ENCODE measurements at places on chromosomes 7 and 10.

- no peak for DNase-seq
Measured at GRCh38 chr7:28773423-28774145, 184.5 kb downstream of the TRIL start.

DNA sequence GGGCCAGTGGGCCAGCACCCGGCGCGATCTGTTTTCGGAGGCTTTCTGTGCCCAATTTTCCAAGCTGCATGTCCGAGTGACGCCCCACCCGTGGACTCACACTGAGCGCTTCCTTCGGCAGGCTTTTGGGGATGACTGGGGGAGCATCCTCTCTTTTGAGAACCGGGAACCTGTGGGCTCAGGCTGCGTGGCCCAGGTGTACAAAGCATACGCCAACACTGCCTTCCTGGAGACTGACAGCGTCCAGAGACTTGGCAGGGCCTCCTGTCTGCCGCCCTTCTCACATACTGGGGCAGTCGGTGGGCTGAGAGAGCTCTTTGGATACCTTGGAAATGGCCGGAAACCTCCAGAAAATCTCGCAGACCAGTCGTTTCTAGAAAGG is 1.0 kb downstream of the ADCK2 start:
- DNase-seq = no peak

- DNase-seq = no peak
Measured at GRCh38 chr10:15427843-15428414, 56.8 kb upstream of the FAM171A1 start.

GRCh38 chr10:122445904-122446303 is 8.5 kb upstream of the ARMS2 start:
- DNase-seq = no peak

DNA sequence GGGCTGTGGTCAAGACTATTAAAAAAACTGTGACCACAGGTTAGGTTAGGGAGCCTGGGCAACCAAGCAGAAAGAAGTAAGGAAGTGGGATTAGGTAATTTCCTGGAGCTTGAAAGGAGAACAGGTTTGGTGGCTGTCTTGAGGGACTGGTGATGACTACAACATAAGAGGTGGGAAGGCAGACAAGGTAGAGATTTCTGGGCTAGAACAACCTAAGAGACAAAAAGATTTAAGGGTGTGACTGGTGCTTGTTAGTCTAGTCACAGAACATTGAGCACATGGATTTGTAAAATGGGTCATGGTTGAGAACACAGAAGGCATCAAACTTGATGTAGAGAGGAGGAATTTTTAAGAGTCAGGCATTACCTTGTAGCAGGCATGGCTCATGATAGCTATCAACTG is 123.7 kb upstream of the ASAH2 start:
- DNase-seq = no peak

DNA sequence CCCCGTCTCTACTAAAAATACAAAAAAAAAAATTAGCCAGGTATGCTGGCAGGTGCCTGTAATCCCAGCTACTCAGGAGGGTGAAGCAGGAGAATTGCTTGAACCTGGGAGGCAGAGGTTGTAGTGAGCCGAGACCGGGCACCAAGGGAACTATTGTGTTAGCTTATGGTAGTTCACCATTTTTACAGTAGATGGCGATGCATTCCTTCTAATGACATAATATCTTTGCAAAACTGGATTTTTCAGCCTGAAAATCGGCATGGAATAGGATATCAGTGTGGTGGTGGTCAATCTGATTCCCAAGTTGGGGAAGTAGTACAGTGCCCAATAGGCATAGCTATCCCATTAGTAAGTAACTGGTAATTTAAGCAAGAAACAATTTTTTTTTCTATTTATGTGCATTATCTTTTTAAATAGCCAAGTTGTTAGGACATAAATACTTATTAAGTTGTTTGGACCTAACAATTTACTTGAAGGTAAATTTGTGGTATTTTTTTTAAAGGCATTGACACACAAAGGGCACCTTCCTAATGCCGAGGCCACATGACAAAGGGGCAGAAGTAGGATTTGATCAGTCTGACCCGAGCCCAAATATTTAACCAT is 17.6 kb upstream of the IMPDH1 start:
- DNase-seq = no peak

- DNase-seq = no peak
Measured at GRCh38 chr7:127918130-127918529, 113.1 kb downstream of the LRRC4 start.

DNA sequence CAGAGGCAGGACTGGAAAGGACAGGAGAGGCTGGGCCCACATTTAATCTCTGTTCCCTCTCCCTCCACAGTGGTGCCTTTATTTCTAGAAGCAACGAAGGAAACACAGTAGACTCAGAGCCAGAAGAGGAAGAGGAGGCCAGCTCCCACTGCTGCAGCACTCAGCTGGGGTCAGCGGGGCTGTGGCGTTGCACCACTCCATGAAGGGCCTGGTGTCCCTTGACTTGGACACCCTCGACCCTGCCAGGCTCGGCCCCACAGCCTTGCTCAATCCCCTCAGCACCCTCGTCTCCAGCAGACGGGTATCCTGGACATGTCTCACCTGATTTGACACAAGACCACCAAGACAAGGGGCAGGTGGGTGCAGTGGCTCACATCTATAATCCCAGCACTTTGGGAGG is 38.8 kb downstream of the PRKAG2 start:
- DNase-seq = no peak

GRCh38 chr10:94803307-94803706 is 40.8 kb downstream of the CYP2C19 start:
- DNase-seq = no peak

DNA sequence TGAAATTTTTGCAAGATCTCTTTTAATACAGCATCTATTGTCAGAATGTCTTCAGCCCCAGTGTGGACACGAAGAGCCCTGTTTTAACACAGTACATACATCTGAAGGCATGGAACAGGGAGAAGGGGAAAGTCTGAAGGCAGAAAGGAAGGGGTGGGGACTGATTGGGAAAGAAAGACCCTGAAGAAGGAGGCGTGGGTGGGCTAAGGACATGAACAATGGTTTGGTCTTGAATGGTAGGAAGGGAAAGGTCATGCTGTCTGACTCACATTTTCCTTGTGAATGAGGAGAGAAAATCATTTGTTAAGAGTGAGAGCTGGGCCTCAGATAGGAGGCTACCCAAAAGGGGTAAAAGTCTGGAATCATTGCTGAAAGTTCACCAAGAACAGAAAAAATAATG is 297.1 kb downstream of the GALNT17 start:
- DNase-seq = no peak

- no peak for DNase-seq
Measured at GRCh38 chr10:42936580-42936979, 140.3 kb upstream of the RET start.

- no peak for DNase-seq
Measured at GRCh38 chr7:135770139-135770710, 21.6 kb upstream of the FAM180A start.

DNA sequence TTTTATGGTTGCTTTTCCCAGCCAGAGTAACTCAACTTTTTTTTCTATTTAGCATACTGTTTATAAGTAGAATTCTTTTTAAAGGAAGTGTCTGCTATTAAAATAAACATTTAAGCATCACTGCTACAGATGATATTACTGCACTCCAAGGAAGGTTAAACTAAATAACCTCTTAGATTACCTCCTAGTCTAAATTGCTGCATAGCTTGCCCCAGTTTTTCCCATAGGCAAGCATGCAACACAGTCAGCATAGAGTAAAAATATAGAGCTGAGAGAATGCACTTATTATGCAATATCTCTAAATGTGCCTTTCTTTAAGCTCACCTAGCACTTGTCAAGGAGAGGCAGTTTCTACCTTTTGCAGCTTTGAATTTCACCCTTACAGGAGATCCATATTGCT is 1392.4 kb upstream of the CELF2 start:
- no peak for DNase-seq

- DNase-seq = no peak
Measured at GRCh38 chr7:17681965-17682364, 258.3 kb downstream of the SNX13 start.

- no peak for DNase-seq
Measured at GRCh38 chr7:142919656-142920055, 13.9 kb downstream of the TRPV5 start.

DNA sequence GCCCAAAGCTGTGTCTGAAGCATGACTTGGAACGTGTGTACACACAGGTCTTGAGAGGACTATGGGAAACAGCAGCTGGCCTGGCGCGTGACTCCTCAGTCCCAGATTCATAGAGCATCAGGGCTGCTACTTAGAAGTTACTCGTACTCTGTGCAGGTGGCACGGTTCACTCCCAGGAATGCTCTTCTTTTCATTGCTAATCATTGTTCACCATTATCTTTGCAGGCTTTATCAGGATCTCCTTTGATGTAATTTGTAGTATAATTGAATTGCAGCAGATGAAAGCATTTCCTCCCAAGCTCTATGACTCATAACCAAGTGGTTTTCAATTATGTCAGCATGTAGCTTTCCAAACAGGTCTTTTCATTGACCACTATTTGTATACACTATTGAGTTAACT is 938.9 kb downstream of the NRG3 start:
- no peak for DNase-seq

- no peak for DNase-seq
Measured at GRCh38 chr10:17154116-17154515, 24.5 kb upstream of the CUBN start.

GRCh38 chr10:23073527-23073926 is 21.9 kb upstream of the MSRB2 start:
- no peak for DNase-seq

GRCh38 chr10:87734987-87735827 is 75.5 kb downstream of the PAPSS2 start:
- DNase-seq = no peak

DNA sequence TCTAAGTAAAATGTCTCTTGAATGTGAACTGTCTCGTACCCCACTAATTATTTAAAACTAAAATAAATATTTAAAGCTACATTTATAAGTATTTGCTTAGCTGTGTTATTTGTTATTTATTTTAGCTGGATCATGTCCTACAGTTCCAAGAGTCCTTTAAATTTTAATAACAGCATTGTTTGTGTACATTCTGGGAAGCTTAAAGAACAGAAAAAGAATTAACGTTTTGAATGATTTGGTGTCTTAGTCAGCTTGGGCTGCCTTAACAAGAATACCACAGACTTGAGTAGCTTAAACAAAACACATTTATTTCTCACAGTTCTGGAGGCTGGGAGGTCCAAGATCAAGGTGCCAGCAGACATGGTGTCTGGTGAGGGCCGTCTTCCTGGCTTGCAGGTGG is 107.4 kb downstream of the ITIH5 start:
- no peak for DNase-seq

DNA sequence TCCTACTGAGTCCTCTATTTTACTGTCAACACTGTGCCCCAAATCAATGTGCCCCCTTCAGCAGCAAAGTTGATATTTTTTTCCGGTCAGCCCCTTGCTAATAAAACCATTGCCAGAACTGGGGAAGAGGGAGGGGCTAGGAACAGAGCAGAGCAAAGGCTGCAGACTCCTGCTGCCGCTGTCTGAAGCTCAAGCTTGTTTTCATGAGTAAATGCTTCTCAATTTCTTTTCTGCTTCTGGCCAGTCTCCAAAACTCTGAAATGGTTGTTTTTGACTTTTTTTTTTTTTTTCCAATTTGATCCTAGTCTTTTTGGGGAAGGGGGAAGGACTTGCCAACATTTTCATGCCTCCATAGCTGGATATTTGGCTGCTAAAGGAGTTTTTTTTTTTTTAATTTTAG is 26.7 kb upstream of the PROSER2 start:
- no peak for DNase-seq

GRCh38 chr7:38889872-38890432 is 19.0 kb downstream of the VPS41 start:
- DNase-seq = no peak

DNA sequence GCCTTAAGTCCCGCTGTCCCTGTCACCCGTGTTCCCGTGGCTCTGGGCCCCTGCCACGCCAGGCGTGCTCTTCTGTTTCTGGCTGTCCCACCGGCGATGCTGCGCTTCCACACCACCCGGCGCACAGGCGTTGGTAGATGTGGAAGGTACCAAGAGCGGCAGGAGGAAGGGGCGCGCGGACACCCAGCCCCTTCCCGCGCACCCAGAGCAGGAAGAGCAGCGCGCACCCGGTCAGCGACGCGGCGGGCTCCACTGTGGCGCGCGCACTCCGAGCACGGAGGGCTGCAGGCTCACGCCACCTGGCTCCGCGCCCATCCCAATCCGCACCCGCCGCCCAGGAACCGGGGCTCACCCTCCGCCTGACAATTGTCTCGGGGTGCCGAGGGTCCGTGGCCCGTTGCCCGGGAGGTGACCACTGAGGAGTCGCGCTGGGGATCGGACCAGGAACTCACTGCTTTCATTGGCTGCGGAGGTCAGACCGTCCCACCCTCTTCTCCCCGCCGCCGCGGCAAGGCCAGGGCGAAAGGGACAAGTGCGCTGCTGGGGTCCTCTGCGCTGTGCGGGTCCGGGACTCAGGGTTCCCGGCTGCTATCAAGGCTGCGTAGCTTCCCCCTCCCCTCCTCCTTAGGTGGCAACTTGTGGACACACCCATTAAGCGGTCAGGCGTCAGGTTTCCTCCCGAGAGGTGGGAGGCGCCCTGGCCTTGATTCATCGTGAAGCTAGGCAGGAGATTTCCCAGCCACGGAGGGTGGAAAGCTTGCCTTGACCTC is 121.6 kb upstream of the ZNF92 start:
- DNase-seq = no peak

- DNase-seq = no peak
Measured at GRCh38 chr10:103180491-103180890, 12.6 kb downstream of the NT5C2 start.

- DNase-seq = no peak
Measured at GRCh38 chr7:156559001-156559400, 81.6 kb upstream of the RNF32 start.

GRCh38 chr7:80443325-80443724 is 68.5 kb downstream of the GNAT3 start:
- no peak for DNase-seq

DNA sequence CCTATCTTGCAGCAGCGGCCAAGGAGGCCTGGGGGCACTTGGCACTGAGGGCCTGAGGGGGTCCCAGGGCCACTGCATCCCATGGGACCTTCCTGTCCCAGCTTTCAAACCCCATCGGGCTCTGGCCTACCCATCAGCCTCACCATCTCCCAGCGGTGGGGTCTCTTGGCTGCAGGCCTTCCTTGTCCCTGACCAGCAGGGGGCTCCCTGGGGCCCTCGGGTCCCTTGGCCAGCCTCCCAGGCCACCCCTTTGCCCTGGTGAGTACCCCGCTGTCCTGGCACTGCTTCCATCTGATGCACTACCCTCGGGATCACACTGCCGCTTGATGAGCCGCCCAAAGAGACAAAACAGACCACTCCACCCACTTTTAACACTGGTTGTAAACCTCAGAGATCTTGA is 43.5 kb downstream of the YKT6 start:
- peak; percentile 10 for DNase-seq

DNA sequence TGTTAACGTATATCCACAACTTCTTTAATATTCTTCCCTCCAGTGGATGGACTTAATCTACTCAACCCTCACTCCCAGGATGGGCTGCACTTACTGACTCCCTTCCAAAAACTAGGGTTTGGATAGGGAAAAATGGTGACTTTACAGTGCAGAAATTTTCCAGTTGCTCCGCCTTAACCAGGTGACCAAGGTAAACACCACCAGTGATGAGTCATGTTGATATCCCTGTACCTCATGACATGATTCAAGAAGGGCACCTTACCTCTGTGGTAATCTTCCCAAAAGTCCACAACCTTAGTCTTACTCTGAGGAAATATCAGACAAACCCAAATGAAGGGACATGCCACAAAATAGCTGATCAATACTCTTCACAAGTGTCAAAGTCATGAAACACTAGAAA is 3.5 kb upstream of the GSTK1 start:
- DNase-seq = no peak

Data from CD8-positive, alpha-beta memory T cell (primary cell).